NB4 (cell line): ENCODE measurements at places on chromosomes 7 and 10.

GRCh38 chr7:26668821-26669220, 195.6 kb downstream of the SKAP2 start:
- DNase-seq: no peak

DNA sequence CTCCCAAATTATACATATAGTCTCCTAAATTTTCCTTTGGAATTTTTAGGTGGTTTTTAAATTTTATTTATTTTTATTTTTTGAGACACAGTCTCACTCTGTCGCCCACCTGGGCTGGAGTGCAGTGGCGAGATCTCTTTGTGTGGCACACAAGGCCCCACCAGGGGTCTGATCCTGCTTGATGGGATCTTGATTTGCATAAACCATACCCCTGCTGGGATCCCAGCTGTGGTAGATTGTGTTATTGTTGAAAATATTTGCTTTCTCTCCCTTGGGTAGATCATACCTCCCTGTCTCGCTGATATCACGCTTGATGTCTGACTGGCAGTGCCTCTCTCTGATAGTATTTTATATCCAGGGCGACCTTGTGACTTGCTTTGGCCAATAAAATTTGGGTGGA, 5.6 kb upstream of the MUC3A start:
- DNase-seq: no peak

GRCh38 chr10:132407243-132407746, 10.3 kb downstream of the PWWP2B start:
- no peak for DNase-seq

GRCh38 chr10:28623483-28623882, 53.8 kb upstream of the BAMBI start:
- DNase-seq: no peak

DNA sequence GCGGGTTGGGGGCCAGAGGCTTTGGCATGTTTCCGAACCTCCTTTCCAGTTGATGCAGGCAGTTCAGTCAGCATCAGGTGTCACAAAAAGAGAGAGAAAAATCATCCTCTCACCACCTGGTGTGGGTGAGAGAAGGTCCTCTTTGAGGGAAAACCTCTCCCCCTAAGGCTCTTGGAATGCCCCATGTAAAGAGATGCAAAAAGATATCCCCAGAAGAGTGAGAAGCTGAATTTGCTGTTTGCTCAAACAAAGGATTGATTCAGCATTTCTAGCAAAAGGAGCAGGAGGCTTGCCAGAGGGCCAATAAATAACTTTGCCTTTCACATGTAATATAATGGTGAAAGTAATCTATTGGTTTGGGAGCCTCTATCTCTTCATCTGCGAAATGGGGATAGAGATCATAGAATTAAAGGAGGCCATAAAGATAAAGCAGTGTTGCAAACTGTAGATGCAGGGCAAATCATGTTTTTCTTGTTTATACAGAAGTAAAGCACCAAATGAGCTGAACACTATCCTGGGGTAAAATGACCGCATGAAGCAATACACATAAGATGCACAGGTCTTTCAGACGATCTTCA, 425.9 kb downstream of the LRMDA start:
- DNase-seq: no peak

GRCh38 chr10:112811741-112812551, 138.1 kb upstream of the TCF7L2 start:
- no peak for DNase-seq
